ENCODE measurements at places on chromosomes 3 and 15. TPM values are rescaled to one million over a fixed set of nuclear protein-coding genes. Genes with fewer than 3 reads are reported as not detected.
A peak's percentile ranks its signal among the peaks of the same experiment; 100 is the strongest.

- DNase-seq, result peak; percentile 91
Observed at GRCh38 chr3:30199096-30199759, 407.2 kb upstream of the TGFBR2 start.

DNA sequence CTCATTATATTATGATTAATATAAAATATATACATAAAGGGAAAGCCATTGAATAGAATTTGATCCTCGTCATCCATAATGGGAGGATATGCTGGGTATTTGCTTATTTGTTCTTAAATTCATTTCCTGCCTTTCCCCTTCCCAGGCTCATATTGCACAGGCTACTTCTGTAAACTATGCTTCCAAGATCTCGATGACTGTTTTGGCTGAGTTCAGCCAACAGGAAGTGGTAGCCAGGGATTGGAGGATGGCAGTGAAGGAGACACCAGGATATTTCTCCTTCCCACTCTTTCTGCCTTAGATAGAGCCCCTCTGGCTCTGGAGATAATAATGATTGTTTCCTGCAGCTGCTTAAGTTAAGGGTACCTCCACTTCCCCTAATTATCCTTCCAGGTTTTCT is 44.3 kb upstream of the DYNC1LI1 start:
- DNase-seq, result no peak

DNA sequence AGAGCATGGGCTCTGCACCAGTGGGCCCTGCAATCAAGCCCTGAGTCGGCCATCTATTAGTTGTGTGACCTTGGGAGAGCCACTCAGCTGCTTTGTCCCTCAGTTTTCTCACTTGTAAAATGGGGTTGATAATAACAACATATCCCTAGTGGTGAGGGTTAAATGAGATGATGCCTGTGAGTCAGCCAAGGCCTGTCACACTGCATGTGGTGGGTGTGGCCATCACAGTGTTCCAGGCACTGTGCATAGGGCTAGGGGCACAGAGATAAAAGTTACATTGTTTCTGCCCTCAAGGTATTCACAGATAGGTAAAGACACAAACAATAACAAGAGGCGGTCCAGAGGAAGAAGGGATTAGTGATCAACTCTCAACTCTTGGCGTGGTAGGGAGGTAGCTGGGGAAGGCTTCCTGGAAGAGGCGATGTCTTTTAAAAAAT is 19.5 kb downstream of the SMAD6 start:
- DNase-seq, result no peak

- no peak for DNase-seq
Observed at GRCh38 chr3:143605233-143605950, 242.9 kb downstream of the SLC9A9 start.

LRRC34 gene
- total RNA-seq, result 4.7 TPM

Measured in sciatic nerve (tissue), 2 donors.